ENCODE measurements at places on chromosomes 3 and 15.

- no peak for DNase-seq
These were observed 141.4 kb downstream of the TGFBR2 start for GRCh38 chr3:30747771-30748281.

GRCh38 chr3:124107104-124107890 lies 115.4 kb upstream of the ROPN1 start:
- DNase-seq, result no peak

GRCh38 chr15:55434989-55435825 lies 26.9 kb downstream of the PIERCE2 start:
- no peak for DNase-seq

GRCh38 chr15:46129145-46129544 lies 494.3 kb downstream of the SQOR start:
- DNase-seq, result no peak

DNA sequence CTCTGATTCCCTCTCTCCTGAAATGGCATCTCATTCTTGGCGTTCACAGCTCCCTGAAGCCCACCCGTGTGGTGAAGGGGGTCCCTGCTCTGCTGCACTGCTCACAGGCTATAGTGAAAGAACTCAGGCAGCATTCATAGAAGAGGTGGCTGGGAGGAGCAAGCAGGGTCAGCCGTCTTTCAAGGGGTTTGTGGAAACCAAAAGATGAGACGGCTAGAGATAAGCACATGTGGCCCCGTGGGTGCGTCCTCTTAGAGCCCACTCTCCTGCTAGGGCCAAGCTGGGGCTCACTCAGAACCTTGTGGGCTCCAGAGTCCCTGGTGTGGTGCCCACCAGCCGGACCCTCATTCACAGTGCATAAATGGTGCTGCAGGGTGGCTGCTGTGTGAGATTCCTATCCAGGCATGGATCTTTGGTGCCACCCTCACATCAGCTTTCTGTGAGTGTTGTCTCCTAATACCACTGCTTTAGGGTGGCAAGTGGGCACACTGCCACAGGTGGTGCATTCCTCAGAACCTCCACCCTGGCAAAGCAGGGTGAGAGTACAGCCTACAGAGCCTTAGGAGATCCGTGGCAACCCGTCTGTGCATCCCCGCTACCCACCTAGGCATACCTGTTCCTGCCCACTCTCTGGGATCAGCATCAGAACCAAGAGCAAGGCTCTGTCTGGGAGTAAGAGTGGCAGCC lies 11.2 kb upstream of the SEMA4B start:
- DNase-seq, result no peak

- DNase-seq, result no peak
These were observed 40.0 kb downstream of the TAFA4 start for GRCh38 chr3:68892297-68892696.

DNA sequence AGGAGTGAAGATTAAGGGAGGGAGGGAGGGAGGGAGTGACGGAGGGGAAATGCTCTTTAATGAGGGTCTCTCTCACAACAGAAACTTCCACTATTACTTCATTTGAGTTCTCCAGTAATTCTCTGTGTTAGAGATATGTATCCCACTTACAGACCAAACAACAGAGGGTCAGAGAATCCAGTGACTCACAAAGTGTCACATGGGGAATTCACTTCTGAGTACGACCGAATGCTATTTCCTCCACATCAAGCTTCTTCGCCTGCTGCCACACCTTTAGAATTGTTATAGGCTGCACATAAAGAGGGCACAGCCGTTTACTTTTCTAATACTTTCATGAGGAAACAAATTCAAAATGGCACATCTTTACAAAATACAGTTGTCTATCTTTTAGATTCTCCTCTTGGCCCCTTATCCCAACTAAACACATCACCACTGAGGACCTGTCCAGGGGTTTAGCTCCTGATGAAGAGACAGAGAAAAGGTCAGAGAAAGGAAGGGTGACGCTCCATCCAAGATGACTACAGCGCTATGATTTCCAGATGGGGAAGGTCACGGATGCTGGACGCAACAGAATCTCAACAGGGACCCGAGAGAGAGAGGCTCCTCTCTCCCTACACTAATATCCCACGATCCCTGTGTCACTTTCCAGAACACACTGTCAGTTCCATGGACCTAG lies 119.0 kb downstream of the XXYLT1 start:
- no peak for DNase-seq

GRCh38 chr3:58059349-58060321 lies 51.4 kb downstream of the FLNB start:
- DNase-seq, result no peak

GRCh38 chr15:69891070-69891536 lies 206.6 kb downstream of the TLE3 start:
- DNase-seq, result no peak

DNA sequence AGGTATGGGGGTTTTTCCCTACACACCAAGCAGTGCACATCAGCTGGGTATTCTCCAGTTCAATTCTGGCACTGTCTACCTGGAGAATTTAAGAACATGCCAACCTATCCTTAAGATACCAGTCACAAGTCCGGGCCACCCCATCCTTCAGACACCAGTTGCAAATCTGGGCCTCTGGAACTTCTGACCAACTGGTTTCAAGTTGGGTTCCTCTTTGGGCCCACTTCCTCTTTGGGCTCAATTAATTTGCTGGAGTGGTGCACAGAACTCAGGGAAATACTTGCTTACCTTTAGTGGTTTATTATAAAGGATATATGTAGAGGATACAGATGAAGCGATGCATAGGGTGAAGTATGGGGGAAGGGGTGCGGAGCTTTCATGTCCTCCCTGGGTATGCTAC lies 25.3 kb downstream of the GLCE start:
- DNase-seq, result no peak

- no peak for DNase-seq
These were observed 10.3 kb downstream of the RMDN3 start for GRCh38 chr15:40744815-40745152.

All from stimulated activated CD8-positive, alpha-beta memory T cell treated with anti-CD3 and anti-CD28 coated beads, Interleukin-12 subunit alpha, Interleukin-12 subunit beta, amount 100 ng/mL, for 1 hour (primary cell).